ENCODE measurements at places on chromosomes 12 and 14.

DNA sequence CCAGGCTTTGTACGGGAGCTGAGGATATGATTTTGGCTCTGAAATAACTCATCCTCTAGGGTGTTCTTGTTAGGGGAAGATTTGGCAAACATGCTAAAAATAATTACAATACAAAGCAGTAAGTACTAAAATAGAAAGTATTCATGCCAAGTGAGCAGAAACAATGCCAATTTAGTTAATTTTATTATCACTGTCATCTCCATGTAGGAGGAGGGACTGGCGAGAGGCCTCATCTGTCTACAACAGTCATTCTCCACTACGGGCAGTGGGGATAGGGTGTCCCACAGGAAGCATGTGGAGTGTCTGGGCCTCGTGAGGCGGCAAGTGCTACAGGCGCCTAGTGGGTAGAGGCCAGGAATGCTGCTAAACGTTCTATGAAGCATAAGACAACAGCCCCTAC lies 3.3 kb downstream of the ISM2 start:
- DNase-seq = no peak

GRCh38 chr14:104865631-104866441 lies 768 bp downstream of the CEP170B start:
- DNase-seq = peak; percentile 37

- DNase-seq = no peak
Measured at GRCh38 chr12:41979574-41979973, 165.1 kb downstream of the GXYLT1 start.

- no peak for DNase-seq
Measured at GRCh38 chr12:64682572-64683277, 72.4 kb downstream of the RASSF3 start.

DNA sequence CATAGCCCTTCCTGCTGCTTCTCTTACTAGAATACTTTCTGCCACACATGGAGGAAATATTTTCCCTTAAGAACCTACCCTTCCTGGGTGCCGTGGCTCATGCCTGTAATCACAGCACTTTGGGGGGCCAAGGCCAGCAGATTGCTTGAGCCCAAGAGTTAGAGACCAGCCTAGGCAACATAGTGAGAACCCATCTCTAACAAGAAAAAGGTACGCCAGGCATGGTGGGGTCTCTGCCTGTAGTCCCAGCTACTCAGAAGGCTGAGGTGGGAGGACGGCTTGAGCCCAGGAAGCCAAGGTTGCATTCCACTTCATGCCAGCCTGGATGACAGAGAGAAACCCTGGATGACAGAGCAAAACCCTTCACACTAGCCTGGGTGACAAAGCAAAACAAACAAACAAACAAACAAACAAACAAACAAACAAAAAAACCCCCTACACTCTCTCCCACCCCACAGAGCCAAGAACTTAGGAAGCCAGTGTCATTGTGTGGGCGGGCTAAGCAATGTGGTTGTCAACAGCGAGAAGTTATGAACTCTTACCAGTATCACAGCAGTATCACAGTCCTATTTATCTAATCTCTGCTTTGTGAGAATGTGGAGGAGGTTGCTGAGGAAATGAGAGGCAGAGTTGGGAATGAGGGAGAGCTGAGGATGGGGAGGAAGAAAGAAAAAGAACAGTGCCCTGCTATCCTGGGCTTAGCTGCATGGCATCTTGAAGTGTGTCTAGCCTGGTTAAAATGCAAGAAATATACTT lies 53.8 kb upstream of the CLEC14A start:
- DNase-seq = no peak

- no peak for DNase-seq
Measured at GRCh38 chr14:93535537-93535936, 104.8 kb downstream of the UNC79 start.

DNA sequence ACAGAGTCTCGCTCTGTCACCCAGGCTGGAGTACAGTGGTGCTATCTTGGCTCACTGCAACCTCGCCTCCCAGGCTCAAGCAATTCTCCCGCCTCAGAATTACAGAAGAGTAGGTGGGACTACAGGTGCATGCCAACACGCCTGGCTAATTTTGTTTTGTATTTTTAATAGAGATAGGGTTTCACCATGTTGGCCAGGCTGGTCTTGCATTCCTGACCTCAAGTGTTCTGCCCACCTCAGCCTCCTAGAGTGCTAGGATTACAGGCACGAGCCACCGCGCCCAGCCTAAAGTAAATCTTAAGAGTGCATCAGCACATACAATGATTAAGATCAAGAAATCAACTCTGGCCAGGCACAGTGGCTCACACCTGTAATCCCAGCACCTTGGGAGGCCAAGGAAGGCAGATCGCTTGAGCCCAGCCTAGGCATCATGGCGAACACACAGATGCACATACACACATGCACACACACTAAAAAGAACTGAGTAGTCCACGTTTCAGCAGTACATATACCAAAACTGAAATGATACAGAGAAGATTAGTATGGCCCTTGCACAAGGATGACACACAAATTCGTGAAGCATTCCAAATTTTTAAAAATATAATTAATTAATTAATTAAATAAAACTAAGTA lies 65.0 kb downstream of the HECTD1 start:
- no peak for DNase-seq

DNA sequence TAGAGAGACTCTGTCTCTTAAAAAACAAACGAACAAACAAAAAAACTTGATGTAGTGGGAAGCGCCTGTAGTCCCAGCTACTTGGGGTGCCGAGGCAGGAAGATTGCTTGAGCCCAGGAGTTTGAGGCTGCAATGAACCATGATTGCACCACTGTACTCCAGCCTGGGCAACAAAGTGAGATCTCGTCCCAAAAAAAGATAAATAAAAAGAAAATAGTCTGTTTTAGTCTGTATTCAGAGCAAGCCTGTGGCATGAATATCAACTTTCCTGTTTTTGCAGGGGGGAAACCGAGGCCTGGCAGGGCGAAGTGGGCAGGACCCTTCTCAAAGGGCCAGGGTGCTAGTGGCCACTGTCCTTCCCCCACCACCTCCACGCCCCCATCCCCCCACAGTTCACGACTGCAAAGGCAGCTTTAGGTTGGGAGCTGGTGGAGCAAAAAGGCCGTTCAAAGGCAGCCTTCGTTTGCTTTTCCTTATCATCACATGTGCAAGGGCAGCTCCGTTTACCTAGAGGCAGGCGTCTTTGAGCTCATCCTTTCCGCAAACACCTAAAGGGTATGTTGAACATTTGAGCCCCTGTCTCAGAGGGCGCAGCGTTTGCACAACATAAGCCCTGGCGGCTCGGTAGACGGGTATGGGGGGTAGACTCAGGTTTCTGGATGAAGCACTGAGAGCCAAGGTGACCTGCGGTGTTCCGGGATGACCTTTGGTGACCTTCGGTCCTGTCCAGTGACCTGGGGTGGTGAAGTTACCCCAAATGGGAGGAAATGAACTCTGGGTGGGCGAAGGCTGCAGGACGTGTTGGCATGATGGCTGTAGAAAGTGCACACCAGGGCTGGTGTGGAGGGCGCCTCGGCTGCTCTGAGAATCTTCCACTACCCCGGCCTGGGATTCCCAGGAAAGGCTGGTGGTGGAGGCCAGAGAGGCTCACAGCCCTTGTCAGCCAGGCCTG lies 8.7 kb upstream of the MEG3 start:
- no peak for DNase-seq

- DNase-seq = no peak
Measured at GRCh38 chr12:66453844-66454243, 151.6 kb downstream of the HELB start.

DNA sequence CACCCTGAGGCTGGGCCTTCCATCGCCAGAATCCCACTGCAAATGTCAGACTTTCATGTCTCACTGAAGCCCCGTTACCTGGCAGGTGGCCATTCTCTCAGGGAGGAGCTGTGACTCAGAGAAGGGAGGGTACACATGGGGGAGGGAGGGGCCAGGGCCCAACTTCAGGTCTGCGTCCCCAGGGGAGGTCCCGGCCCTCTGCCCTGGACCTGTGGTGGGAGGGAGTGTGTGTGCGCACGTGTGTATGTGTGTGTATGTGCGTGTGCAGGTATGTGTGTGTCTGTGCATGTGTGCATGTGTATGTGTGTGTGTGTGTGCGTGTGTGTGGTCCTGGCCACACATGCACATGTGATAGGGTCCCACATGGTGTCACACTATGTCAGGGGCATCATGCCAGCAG lies 50.9 kb downstream of the MVK start:
- no peak for DNase-seq

DNA sequence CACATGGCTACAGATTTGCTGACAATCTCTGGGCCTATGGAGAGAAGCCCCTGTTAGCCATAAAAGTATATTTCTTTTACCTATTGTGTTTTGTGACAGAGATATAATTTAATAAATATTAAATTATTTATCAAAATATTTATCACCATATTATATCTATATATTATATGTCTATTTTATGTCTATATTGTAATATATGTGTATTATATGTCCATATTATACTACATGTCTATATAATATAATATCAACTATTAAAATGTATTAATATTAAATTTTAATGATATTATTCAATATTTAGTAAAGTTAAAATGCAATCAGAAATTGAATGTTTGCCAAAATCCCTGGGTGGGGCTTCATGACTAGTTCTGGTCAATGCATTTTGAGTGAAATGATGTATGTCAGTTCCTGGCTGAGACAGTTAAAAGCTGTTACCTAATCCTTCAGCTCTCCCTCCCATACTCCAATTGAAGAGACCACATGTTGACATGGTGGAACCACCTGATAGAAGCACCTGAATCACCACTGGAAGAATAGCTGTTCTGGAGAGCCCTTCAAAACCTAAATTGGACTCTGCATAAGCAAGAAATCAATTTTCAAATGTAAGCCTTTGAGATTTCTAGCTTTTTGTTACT lies 357.3 kb upstream of the DDHD1 start:
- DNase-seq = no peak

GRCh38 chr12:124466216-124467128 lies 100.9 kb downstream of the NCOR2 start:
- peak; percentile 79 for DNase-seq

- DNase-seq = no peak
Measured at GRCh38 chr14:53956427-53957201, at the start of gene BMP4. Gene BMP4, minus strand, starts transcription at chr14:53956825. Its CDS starts 4,603 bp downstream, at chr14:53952222.

- no peak for DNase-seq
Measured at GRCh38 chr12:89539426-89540223, 13.8 kb upstream of the POC1B start.

- no peak for DNase-seq
Measured at GRCh38 chr14:75952489-75952888, 29.3 kb downstream of the TGFB3 start.

DNA sequence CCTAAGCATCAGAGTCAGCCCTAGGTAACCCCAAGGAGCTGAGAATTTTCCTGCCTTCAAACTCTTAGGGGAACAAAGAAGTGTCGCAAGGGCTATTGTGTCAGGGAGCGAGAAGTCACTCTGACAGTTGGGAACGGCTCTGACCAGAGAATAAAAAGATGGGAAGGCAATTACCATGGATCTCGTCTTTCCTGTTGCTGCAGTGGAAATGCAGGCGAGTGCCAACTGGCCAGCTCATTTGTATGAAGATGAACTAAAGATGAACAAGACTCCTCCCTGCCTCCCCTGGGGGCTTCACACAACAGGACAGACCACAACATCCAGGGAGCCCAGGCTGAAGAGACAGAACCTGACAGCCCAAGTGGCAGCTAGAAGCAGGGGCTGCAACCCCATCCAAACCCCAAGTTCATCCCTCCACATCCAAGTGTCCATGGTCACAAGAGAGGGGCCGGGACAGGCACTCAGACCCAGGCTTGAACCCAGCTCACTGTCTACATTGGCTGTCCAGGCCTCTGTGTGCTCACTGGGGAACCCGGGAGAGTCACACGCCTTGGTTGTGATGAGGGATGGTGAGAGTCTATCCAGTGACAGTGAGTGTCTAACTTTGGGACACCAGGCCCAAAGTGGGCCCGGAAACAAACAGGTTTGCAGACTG lies 322.4 kb downstream of the BCL11B start:
- no peak for DNase-seq

DNA sequence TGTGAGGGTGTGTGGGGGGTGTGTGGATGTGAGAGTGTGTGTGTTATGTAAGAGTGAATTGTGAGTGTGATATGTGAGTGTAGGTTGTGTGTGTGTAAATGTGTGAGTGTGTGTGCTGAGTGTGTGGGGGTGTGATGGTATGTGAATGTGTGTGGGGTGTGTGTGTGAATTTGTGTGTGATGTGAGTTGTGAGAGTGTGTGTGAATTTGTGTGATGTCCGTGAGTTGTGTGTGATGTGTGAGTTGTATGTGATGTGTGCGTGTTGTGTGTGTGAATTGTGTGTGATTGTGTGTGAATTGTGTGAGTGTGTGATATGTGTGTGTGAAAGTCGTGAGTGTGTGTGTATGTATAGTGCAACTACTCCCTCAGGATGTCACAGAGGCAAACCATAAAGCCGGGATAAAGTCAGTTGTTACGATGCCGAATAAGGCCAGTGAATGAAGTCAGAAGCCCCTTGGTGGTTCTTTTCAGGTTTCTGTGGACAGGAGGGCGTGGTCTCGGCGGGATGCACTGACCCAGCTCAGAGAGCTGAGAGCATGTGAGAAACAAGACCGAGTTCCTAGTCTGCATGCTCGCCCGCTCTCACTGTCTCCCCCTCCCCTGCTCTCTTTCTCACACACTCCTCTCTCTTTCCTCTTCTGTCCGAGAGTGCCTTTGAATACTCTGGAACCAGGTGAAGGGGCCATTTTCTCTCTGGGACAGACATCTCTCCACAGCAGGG lies 71.8 kb upstream of the MAX start:
- no peak for DNase-seq

DNA sequence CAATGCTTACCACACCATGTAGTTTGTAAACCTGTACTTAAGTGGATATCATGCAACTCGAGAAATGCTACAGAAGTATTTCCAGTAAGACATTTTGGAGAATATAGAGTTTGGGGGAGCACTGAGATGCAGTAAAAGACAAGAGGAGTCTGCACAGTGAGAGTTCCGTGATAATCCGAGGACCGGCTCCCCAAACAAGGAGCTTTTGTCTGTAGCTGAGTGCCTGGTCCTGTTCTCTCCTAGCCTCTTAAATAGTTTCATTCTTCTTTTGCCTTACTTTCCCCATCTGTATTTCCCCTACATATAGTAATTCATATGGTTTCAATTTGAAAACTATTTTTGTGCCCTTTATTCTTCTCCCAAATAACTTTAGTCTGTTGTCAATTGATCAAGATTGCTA lies 364.1 kb downstream of the EGLN3 start:
- no peak for DNase-seq

- DNase-seq = no peak
Measured at GRCh38 chr14:83421711-83422110, 1888.1 kb upstream of the SEL1L start.

- DNase-seq = no peak
Measured at GRCh38 chr14:30267141-30267540, 291.8 kb upstream of the G2E3 start.

DNA sequence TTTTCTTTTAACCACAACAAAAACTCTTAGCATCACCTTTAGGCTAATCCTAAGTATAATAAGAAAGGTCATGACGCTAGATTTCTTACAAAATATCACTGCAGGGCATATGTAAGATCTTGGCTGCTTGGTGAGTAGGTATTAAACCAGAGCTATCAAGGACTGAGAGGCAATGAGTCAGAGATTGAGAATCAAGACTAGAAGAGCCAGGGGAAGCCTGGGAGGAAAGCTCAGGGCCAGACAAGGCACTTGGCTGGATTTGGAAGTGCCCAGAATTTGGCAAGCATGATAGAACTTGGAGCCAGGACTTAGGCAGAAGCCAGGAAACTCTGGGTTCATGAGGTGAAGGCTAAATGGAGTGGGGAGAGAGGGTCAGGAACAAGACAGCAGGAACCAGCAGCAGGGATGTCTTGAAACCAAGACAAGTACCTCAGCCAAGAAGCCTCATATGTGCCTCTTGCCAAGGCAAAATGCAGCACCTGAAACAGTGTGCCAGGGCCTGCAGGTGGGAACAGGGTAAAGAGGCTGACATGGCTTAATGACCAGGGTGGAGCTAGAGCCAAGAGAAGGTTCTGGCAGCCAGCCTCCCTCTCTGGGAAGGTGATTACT lies 49.9 kb downstream of the PTHLH start:
- DNase-seq = no peak

GRCh38 chr14:93821051-93821450 lies 32.8 kb upstream of the PRIMA1 start:
- no peak for DNase-seq

Measured in stimulated activated CD4-positive, alpha-beta T cell treated with anti-CD3 and anti-CD28 coated beads, Interleukin-1b, Interleukin-23, amount 100 ng/mL, for 4 hours (primary cell).